ENCODE measurements at places on chromosomes 5 and 9.

GRCh38 chr9:98430535-98431292, 175.3 kb upstream of the TBC1D2 start:
- DNase-seq: no peak

DNA sequence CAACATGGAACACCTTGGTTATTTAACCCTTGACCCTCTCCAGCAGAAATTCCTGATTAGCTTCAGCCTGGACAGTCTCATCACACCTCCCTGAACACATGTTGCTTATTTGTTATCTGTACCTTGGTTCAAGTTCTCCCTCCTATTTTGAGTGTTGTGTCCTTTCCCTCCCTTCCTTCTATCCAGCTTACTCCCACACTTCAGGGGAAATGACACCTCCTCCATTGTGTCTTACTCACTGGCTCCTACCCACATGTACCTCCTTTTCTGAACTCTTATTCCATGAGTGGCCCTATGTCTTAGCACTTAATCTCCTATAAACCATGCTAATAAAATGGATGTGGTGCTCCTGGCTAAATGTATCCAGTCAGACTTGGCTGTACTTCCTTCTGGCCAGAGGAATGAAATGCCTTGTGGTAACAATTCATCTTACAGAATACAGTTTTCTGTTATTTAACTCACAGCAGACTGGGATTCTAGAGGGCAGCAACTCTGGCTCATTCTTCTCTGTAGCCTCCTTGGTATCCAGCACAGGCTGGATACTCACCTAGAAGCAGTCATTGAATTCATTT, 11.2 kb downstream of the LIX1 start:
- DNase-seq: no peak

DNA sequence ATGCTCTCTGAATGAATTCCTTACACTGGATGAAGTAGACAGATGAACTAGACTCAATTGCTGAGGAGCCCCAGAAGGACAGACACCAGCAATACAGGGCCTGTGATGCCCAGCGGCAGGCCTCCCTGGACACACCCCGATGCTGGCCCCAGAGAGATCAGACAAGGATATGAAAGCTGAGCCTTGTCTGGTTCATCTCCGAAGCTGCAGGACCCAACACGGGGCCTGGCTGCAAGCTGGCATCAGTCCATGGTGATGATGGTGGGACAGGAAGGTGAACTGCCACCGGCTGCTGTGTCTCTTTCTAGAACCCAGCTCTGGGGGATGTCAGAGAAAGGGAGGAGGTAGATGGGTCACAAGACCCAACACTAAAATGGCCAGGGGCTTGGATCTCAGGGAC, 104.0 kb upstream of the LMX1B start:
- no peak for DNase-seq

GRCh38 chr5:103513701-103514100, 48.9 kb downstream of the NUDT12 start:
- no peak for DNase-seq

DNA sequence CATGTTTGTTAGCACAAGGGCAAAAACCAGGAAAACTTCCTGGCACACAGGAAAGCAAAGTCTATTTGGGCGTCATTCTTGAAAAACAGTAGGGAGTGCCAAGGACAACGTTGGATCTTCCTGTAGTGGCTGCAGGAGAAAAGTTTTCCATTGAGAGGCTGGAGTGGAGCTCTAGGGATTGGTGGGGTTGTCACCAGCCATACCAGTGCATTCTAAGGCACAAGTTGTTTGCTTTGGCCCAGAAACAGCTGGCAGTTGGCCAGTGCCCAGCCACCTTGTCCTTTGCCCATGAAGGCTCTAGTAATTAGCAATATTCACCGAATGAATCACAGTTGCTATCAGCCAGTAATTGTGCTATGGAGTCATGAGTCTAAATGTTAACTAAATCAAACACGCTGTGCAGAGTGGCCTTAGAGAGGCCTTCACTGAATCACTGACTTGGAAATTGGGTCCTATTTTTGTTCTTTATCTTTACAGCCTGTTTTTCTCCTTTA, 26.4 kb downstream of the TNFSF15 start:
- DNase-seq: peak; percentile 57

- no peak for DNase-seq
These were observed 412 bp downstream of the FGF18 start for GRCh38 chr5:171419688-171420430.

GRCh38 chr5:139137697-139138096, 60.5 kb downstream of the SIL1 start:
- DNase-seq: no peak

DNA sequence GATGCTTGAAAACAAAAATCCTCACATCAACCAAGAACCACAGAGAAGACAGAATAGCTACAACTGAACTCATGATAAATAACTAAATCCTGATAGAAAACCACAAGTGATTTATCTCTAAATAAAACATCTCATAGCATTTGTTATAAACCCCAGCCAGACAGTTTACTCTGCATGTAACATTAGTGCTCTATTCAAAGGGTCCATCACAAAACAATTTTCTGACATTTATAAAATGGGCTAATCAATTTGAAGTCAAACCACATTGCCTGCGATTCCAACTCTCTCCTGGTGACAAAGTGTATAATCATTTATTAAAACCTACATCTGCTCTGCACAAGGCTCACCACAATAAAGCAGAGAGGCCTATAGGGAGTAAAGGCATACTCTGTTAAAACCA, 49.8 kb downstream of the UIMC1 start:
- DNase-seq: no peak

DNA sequence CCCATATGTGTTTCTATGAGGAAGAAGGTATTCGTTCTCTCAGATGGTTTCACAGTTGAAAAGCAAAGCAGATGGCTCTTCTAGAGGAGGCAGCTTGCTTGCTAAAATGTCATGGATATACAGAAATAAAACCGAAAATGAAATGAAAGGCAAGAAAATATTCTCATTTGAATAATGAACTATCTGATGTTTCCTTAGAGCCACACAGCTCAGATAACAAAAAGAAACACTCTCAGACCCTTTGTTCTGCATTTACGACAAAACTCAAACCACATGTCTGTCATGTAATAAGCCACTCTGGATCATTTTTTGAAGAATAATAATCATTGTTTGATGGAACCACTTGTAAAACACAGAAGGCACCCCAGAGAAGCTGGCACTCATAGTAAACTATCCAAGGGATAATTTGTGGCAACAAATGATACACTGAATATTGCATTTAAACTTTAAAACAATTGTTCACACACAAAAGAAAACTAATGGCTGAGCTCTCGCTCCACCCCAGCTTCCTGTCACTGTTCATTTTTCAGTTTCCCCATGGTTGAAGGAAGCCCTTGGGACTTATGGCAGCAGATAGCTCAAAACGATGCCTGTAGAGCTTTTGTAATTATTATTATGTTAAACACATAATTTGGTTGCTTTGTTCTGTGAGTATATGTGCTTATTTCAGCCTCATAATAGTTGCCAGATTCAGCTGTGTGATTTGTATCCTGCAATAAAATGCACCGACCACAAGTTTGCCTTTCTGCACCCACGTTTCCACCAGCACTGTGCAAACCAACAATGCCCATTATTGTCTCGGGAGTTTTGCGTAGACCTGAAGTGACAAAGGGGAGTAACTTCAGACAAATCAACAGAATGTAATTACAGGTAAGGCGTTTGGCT, 256.0 kb downstream of the TMEM167A start:
- DNase-seq: no peak

Measured in HS-27A (cell line).